ENCODE measurements at places on chromosomes 6 and 20. TPM values are rescaled to one million over a fixed set of nuclear protein-coding genes. Genes with fewer than 3 reads are reported as not detected.

The MAS1 gene
- total RNA-seq, result not detected

DNA sequence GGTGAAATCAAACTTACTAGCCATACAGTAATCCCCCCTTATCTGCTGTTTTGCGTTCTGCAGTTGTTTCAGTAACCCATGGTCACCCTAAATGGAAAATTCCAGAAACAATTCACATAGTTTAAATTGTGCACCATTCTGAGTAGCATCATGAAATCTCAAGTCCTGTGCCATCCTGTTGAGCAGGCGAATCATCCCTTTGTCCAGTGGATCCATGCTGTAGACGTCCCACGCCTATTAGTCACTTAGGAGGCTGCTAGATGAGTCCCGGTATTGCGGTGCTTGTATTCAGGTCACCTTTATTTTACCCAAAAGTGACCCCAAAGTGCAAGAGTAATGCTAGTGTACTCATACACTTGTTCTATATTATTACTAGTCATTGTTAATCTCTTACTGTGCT is 46.4 kb downstream of the HECA start:
- no peaks in the 10 kb centered on the region for H3K27me3 ChIP-seq
- H3K36me3 ChIP-seq, result peaks cover 59% of the 10 kb centered on the region
- peaks cover 17% of the 10 kb centered on the region for H3K4me1 ChIP-seq

DNA sequence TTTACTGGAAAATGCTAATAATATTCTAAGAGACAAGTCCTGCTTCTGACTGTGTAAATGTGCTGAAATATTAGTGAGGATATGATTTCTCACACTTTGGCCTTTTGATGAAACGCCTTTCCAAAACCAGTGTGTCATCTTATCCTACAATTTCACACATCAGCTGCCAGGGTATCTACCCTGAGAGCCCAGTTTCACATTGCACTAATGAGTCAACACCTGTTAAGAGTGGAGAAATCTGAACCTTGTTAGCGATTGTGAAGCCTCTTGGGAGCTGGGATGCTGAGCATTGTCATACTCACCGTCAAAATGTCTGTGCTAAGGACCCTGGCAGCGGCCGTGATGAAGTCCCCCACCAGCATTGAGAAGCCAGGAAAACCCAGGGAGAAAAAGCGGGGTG is 166.0 kb downstream of the RALGAPA2 start:
- no peaks in the 10 kb centered on the region for H3K27me3 ChIP-seq
- no peak overlapping the region for H3K27ac ChIP-seq
- no peak for DNase-seq
- no peak overlapping the region for H3K4me3 ChIP-seq

The C20orf141 gene
- total RNA-seq, result not detected

- H3K4me3 ChIP-seq, result no peak overlapping the region
- DNase-seq, result no peak
- H3K27ac ChIP-seq, result no peak overlapping the region
- no peaks in the 10 kb centered on the region for H3K36me3 ChIP-seq
Observed at GRCh38 chr6:150233843-150234269, 91.0 kb downstream of the PPP1R14C start.

The KIFC1 gene
- total RNA-seq, result 1.9 TPM

DNA sequence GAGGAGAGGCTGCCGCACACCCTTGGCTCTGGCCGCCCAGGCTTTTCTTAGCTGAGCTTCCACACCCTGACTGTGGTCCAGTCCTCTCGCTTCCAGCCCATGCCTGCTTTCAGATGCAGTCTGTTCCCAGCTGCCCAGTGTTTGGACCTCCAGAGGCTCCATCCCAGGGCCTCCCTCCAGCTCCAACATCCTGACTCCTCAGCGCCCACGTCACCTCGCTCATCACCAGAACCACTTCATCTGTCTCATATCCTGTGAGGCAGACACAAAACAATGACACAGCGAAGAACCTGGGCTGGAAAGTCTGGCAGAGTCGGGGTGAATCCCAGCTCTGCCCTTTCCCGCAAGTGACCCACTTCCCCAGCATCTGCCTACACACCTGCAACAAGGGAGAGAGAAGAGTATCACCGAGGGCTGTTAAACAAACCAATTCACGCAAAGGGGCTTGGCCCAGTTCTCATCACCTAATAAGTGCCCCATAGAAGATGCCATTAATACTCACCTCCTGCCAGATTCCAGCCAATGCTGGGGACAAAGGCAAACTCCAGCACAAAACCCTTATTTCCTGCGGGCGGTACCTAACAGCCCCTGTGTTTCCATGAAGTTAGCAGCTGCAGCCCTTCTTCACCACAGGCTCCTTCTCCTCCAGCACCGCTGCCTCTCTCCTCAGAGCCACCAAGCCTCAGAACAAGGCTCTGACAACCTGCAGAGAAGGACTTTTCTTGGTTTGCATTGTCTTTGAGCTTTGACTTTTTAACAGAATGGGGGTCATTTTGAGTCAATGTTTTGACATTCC is 133.4 kb upstream of the CDH4 start:
- no peaks in the 10 kb centered on the region for H3K36me3 ChIP-seq
- no peak overlapping the region for H3K27ac ChIP-seq
- no peaks in the 10 kb centered on the region for H3K4me1 ChIP-seq
- no peaks in the 10 kb centered on the region for H3K27me3 ChIP-seq
- H3K4me3 ChIP-seq, result no peak overlapping the region
